ENCODE measurements at places on chromosomes 7 and 10.

GRCh38 chr7:76315364-76315763 is 12.9 kb downstream of the HSPB1 start:
- no peak for DNase-seq

DNA sequence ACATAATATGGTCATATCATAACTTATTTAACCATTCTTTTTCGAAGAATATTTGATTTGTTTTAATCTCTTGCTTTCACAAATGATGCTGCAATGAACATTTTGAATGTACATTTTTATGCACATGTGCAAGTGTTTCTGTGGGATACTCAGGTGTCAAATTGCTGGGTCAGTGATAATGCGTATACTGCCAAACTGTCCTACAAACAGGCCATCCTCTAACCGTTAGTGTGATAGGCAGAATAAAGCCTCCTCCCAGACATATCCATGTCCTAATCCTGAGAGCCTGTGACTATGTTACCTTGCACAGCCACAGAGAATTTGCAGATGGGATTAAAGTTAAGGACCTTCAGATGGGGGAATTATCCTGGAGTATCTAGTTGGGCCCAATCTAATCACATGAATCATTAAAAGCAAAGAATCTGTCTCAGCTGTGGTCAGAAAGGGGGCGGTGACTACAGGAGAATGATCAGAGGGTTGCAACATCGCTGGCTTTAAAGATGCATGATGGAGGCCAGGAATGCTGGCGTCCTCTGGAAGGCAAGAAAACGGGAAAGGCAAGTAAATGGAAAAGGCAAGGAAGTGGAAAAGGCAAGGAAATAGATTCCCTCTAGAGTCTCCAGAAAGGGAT is 46.7 kb downstream of the FZD1 start:
- DNase-seq = no peak

DNA sequence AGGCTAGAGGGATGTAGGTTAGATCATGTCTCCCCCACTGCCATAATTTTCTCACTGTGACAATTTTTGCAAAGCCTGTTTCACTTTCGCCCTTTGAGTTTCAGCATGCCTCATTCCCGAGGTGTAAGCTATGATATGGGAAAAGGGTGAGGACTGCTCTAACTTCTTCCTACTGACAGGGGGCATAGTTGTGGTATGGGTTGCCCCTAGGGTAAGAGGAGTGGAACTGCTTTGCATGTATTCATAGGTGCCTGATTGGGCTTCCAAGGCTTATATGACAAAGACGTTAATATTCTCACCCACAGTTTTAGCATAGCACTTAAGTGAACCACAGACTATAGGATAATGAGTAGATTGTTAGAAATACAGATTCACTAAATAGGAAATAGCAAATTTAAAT is 148.7 kb downstream of the BBS9 start:
- no peak for DNase-seq

DNA sequence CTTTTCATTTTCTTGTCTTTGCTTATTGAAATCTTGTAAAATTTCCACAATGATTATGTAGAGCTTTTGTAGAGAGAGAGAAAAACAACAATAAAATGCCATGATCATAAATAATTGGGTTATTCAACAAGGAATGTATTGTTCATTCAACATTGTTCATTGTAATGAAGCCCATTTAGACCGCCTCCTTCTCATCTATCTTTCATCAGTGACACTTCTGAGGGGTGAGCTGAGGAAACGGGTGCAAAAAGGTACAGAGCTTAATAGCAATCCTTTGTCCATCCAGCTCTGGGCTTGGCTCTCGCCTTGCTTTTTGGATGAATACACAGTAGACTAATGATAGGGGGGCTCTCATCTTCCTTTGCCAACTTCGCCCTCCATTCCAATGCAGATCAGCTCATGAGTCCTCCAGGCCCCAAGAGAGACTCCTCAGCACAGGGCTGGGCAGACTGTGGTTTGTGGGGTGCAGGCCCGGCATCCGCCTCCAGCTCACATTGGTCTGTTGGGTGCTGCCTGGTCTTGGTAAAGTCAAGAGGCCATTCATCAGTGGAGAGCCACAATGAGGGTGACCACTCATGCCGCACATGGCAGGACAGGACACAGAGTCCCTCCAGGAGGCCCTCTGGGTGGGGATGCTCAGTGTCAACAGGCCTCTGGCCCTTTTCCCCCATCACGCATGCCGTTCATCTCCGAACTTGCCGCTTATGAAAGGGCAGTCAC is 17.9 kb upstream of the PPA1 start:
- no peak for DNase-seq

DNA sequence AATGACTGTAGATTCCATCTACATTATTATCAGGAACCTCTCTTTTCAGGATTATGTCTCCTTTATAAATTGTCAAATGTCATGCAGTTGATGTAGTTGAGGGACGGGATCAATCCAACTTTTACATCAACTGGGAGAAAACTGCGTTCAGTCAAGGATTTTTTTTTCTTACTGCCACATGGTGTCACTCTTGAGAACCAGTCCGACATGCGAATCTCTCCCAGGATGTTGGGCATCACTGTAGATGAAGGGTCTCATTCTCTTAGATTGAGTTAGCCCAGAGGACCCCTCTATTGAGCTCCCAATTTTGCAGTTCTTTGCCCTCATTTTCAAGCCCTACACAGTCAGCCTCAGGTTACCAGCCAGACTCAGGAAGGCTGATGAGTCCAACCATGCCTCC is 120.3 kb upstream of the PTPRZ1 start:
- no peak for DNase-seq

GRCh38 chr10:16423599-16423998 is 13.2 kb upstream of the PTER start:
- DNase-seq = no peak

DNA sequence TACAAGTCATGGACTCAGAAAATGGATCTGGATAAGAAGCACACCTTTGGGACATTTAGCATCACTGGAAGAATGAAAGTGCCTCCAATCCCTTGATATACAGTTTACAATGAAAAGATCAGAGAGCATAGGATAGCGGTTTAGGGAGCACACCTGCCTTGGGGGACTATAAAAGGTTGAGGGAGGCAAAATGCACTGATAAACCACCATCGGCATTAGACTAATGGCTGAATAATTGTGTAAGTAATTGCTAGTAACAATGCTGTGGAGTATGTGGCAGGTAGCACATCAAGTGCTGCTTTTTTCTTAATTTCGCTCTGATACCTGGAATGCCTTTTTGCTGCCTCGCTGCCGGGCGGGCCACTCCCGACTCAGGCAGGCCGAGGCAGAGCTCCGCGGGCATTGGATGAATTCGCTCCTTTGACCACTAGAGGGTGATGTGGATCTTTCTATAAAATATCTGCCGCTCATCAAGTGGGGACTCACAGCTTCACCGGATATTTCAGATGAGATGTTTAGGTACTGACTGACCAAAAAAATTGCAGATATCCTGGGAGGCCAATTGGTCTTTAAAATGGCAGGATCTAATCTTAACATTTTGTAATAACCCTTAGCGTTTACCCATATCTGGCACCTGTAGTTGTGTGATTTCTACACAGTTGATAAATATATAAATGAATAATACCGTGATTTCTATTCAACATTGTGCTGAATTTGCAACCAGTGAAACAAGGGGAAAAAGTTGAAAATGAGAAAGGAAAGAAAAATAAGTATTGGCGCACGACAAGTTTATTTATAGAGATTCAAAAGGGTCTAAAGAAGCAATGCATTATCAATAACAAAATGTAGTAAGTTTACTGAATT is 116.8 kb upstream of the PRSS1 start:
- DNase-seq = peak; percentile 21

GRCh38 chr7:74202841-74203556 is 6.8 kb upstream of the LAT2 start:
- no peak for DNase-seq

DNA sequence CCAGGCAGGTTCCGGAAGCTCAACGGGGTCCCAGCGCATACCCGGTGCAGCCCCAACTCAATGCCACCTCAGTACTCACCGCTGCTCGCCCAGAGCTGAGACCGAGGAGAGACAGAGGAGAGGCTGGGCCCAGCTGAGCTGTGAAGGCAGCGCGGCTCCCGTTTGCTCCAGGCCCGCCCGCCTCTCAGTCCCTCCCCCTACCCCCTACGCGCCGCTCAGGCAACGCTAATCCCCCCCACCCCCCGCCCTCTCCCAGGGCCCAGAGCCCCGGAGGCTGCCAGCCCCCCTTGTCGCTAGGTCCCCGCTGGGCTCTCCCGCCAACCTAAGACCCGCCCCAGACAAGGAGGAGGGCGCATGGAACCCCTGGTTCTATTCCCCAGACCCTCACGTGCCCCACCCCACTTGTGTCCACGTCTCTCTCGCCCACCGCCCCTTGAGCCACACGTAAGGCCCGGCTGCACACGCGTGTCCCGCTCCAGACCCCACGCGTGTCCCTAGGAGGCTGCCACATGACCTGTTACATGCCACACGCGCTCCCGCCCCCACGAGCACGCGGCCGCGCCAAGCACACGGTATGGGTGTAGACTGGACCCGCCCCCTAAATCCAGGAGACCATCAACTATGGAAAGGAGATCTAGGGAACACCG is at the start of gene PSD:
Gene PSD, minus strand, starts transcription at position 164 of the 647 bp plus-strand sequence. CDS start 1,747 bp downstream, outside the sequence.
- DNase-seq = peak; percentile 51

DNA sequence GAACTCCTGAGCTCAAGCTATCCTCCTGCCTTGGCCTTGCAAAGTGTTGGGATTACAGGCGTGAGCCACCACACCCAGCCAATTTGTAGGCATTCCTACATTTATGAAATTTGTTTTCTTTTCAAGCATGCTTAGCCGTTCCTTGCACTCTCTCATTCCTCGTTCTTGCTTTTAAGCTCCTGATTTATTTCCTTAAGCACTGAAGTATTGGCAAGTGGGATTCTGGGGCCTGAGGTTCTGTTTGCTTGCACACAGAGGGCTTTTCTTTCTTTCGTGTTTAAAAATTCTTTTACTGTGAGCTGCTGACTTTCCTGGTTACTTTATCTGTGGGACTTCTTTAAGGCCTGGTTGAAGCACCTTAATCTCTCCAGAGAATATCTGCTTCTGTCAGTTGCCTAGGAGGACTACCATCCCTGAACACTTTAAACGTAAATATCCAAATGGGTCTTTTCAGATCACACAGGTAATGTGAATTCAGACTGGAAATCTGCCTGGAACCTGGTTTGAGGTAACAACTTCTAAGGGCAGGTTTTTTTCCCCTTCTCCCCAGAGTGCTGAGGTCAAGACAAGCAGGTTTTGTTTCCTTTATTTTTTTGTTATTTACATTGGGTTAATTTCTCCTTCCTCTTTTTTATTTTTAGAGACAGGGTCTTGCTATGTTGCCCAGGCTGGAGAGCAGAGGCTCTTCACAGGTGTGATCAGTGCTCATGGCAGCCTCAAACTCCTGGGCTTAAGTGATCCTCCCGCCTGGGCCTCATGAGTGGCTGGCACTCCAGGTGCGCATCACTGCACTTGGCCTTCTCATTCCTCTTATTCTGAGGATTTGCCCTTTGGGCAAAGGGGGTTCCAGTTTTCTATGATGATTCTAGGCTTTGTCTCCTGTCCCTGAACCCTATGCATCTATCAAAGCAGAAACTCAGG is 102.9 kb downstream of the PFKFB3 start:
- DNase-seq = no peak

DNA sequence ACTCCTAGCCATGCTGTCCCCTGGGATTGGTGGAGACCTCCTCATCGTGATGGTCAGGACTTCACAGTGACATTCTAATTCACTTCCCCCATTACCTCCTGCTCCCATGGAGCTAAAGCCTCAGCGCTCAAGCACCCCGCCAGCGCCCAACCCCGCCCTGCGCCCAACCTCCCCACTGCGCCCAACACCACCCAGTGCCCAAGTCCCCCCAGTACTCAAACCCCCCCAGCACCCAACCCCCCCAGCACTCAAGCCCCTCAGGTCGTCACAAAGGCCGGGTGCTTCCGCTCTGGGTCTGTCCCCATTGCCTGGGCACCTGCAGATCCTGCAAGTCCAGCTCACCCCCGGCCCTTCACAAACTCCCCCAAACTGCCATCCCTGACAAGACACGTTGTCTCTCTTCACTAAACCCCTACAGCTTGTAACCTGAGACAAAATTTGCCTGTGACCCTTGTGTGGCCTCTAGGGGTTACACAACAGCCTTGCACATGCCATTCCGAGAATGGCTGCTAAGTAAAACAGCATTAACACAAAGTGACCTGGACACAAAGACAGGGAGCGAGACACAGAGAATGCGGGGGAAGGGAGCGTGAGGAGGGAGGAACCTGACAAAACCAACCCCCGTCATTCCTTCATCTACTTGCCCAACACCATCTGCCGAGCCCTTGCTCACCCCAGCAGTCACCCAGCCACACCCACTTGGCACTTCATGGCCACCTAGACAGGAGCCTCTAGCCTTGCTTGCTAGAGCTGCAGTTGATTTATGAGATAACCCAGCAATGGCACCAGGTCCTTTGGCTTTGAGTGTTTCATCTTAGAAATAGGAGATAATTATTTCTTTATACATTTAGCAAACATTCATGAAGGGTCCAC is 107.8 kb downstream of the ADARB2 start:
- DNase-seq = no peak

DNA sequence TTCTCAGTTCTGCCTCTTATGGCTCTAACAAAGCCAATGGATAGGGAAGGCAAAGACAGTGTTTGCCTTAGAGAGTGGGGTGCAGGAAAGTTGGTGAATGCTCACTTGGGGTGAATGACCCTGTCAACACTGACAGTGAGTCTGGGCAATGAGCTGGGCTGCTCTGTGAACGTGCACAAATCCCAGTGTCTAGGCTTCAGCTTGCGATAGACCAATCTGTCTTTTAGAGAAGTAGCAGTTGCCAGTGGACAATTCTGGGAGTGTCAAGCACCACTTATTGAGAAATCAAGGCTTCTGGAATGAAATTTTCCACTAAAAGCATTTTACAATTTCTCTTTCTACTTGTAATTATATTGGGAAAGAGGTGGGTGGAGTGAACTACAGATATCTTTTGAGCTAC is 141.4 kb downstream of the HERPUD2 start:
- no peak for DNase-seq

DNA sequence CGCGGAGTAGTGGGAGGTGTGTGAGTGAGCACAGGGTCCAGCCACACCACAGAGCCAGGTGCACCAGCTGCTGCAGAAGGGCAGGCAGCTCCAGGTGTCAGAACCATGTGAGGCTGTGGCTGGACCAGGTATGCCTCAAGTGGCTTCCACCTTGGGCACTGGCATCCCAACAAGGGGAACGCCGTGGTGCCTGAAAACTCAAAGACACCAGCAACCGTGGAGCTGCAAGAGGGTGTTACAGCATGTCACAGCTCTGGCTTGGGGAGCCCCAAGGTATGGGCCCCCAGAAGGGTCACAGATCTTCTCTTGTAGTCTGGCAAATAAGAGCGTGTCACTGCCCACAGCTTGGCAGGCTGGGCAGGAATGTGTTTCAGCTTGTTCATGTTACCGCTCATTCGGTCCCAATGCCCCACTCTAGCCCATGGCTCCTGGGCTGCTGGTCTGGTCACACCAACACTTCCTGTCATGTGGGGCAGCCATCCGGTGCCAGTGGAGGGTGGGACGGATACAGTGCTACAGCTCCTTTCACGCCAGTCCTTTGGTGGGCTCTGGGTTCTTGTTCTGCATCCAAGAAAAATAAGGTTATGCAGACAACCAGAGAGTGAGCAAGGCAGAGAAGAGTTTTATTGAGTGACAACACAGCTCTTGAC is 29.8 kb downstream of the STRA8 start:
- no peak for DNase-seq

GRCh38 chr7:39709768-39710311 is 86.5 kb downstream of the RALA start:
- no peak for DNase-seq

- DNase-seq = no peak
These were observed 10.7 kb downstream of the SVOPL start for GRCh38 chr7:138690495-138690894.

GRCh38 chr10:129522041-129522585 is 55.1 kb downstream of the MGMT start:
- DNase-seq = no peak
